AG08395 (cell line): ENCODE measurements at places on chromosomes 12 and 14.

- DNase-seq = peak; percentile 89
Observed at GRCh38 chr12:131830335-131830913, 2.2 kb downstream of the MMP17 start.

DNA sequence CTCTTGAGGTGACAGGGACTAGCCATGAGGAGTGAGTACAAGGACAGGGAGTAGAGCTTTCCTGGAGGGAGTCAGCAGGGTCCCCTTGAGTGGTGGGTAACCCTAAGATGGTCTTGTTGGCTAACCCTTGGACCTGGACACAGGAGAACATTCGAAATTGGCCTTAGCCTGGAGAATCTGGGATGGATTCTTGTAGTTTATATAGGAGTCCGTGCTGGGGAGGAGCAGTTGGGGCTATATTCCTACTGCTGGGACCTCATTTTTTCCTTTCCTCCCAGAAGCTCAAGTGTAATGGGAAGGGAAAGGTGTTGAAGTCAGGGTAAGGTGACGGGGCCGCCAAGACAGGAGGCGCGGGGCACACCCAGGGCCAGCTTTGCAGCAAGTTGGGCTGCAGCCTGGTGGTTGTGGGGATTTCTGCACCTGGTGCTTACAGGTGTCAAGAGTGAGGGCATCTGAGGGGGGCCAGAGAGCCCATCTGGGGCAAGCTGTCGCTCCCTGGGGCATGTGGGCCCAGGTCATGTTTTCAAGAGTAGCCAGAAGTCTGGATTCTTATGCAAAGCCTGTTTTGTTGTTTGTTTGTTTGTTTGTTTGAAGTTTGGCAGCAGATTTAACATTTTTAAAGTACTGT, 5.1 kb downstream of the BCL7A start:
- DNase-seq = no peak

- DNase-seq = peak; percentile 72
Observed at GRCh38 chr12:20368114-20368650, at the start of gene PDE3A. TSS of gene PDE3A (plus strand) at chr12:20368537. CDS start at chr12:20369285, 748 bp downstream.

- no peak for DNase-seq
Observed at GRCh38 chr12:104150416-104150815, 12.4 kb upstream of the NFYB start.

DNA sequence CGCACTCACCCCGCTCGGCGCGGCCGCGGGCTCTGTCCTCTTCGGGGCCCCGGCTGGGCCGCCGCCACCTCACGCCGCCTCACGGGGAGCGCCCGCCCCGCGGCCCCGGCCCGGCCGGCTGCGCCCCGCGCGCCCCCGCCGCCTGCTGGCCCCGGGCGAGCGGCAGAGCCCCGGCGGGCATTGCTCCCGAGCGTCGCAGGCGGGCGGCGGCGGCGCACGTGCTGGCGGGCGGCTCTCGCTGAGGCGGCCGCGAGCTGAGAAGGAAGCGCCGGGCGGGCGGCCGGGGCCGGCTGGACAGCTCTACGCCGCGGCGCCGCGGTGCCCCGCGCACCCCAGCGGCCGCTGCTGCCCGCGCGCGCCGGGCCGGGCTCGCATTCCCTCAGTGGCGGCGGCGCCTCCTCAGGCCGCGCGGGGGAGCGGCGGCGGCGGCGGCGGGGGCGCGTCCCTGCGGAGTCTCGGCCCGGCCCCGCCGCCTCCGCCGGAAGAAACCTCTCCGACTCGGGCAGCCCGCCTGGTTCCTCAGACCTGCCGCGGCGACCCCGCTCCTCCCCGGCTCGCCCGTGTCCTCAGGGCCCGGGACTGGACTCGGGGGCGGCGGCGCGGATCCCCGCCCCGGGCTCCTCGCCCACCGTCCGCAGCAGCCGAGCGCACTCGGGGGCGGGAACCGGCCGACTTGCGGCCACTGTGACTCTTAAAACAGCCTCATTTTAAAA, at the start of gene PITPNM2:
PITPNM2 (minus strand) TSS at position 347 of the 713 bp plus-strand sequence. CDS start 116,500 bp downstream, outside the sequence.
- peak; percentile 79 for DNase-seq

- DNase-seq = peak; percentile 3
Observed at GRCh38 chr12:24600996-24601395, 347.9 kb downstream of the BCAT1 start.

- DNase-seq = peak; percentile 46
Observed at GRCh38 chr12:26124446-26125399, at the start of gene BHLHE41. TSS of gene BHLHE41 (minus strand) at chr12:26125037. CDS start at chr12:26124779, 258 bp downstream.

- no peak for DNase-seq
Observed at GRCh38 chr14:43735932-43736331, 771.2 kb downstream of the FSCB start.

GRCh38 chr14:97217111-97217885, 420.1 kb downstream of the VRK1 start:
- DNase-seq = no peak

DNA sequence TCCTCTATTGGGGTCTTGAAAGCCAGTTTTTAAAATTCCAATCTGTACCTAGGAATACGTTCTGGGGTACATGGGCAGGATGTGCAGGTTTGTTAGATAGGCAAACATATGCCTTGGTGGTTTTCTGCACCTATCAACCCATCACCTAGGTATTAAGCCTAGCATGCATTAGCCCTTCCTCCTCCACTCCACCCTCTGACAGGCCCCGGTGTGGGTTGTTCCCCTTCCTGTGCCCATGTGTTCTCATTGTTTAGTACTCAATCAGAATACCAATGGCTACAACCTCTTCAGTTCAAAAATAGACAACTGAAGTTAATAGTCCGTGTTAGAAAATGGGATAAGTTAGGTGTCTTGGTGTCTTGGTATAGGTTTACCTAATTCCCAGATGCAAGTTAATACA, 3.4 kb downstream of the NTS start:
- DNase-seq = no peak

DNA sequence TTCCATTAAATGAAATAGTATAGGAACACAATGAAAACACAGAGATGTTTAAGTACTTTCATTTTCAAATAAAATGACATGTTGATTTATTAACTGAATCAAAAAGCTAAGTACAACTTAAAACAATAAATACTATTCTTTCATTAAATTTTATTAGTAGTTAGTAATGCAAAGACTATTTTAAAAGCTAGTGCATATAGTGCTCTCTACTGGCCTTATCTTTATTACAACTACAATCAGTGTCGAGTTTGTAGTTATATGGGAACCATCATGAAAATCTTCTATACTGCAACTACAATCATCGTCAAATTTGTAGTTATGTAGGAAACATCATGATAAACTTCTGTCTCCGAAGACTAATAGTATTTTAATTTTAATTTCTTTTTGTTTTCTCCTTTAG, 8.9 kb upstream of the LIN7A start:
- peak; percentile 43 for DNase-seq

- DNase-seq = no peak
Observed at GRCh38 chr14:81686512-81686911, 152.9 kb upstream of the SEL1L start.

GRCh38 chr14:61525293-61526011, 169.9 kb upstream of the HIF1A start:
- no peak for DNase-seq

- DNase-seq = no peak
Observed at GRCh38 chr12:53579545-53579955, 46.6 kb downstream of the ATF7 start.

DNA sequence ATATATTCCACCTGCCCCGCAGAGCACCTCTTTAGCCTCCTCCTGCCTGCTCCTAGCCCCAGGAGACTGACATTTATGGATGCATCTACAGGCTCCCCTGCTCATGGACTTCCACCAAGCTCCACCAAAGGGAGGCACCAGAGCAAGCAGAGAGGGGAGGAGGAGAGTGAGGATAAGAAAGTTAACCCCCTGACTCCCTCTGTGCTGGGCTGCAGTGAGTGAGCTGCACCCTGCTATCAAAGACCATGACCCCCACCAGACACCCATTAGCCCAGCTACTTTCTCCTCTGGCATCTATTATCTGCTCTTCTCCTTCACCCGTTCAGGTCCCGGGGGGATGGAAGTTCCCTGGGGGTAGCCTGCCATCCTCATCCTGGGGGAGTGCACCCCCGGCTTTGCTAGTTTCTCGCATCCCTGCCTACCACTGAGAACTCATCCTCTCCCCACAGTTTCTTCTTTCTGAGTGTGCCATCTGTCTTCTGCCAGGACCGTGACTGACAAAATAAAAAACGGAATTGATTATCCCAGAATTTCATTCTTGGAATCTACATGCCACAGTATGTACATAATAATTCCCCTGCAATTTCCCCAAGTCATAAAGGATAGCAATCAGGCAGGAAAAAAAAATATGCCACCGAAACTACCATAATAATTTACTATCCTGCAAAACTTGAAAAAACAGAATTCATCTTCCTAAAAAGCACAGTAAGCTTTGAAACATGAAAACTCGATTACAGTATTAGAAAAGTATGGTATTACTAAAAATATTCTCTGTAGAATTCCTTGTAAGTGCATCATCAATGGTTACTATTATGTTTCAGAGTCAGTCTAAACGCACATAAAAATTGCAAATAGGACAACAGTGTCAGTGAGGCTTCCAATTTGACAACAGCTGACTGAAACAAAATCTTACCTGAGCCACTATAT, 45.2 kb downstream of the FOXN3 start:
- DNase-seq = no peak

DNA sequence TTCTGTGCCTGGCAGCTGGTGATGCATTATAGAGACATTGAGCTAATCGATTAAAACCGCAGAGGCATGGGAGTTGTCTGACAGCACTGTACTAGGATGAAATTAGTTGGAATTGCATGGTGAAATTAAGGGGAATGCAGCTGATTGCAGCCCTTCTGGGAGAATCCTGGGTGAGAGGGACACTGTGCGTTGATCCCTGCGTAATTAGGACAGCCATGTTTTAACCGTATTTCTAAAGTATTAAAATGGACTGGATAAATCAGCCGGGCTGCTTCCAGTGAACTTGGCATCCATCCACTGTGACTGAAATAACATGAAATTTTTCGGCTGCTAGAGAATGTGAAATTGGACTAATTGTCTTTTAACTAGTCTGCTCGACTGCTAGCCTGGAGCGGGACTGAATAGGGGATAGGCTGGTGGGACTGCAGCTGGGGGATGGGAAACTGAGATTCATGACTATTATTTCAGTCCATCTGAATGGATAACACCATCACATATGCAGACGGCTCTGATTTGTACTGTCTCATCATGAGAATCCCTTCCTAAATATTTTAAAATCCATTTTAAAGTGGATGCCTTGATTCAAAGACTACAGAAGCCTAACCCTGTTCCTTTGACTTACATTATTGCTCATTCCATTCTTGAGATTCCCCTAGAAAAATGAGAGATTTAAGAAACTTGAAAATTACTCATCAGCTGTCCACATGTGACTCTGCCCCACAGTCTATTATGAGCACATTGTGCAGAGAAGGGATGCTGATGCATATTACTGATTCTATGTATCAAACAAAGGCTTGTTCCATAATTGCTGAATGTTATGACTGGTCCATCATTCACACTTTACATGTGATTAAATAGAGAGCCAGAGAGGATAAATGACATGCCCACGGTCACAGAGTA, 343.9 kb downstream of the NPAS3 start:
- peak; percentile 58 for DNase-seq

DNA sequence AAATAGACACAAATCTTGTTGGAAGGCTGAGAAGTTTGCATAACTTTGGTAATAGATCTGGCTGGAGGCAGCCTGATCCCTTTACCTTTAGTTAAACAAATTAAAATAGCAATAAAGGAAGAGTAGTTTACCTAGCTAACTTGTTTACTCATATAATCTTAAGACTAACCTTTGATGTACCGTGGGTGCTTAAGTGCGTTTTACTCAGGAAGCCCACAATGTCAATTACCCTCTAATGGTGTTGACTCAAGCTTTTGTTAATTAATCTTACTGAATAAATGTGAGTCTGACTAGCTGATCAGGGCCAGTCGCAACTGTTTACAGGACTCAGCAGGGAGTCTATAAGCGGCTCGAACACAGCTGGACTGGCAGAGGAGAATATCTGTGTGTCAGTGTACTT, 51.5 kb downstream of the FAR2 start:
- no peak for DNase-seq

DNA sequence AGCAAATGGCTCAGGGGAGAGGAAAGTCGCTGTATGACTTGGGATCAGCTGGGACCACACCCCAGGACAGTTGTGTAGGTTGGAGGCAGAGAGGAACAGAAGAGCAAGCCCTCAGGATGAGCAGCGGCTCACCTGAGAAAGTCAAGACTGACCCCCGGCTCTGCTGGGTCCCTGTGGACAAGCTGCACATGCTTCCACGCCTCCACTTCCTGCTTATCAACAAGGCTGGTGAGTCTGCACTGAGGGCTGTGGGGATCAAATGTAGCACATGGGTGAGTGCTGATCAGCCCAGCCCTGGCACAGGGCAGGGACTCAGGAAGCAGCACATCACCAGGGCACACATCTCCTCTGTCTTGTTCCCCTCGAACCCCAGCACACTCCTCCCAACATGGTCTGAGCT, 92.1 kb downstream of the CHGA start:
- no peak for DNase-seq

DNA sequence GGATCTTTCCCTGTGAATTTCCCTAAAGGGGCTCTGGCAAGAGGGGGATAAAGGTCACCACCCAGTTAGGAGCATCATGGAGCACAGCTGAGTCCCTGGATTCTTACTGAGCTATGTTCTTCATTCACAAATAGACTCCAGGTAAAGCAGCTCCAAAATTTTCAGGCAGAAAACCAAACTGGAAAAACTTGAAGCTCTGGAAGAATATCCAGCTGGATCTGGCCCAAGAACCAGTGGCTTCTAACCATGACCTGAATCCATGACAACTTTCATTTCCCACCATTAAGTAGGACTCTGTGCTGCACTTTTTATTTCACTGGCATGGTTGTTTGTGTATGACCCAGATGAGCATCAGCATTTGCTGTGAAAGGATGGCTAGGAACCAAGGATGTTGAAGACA, 180.4 kb upstream of the FKBP4 start:
- DNase-seq = no peak
